CD4-positive, alpha-beta T cell (primary cell): ENCODE measurements at places on chromosomes 3 and 15. TPM values are rescaled to one million over a fixed set of nuclear protein-coding genes. Genes with fewer than 3 reads are reported as not detected.
A peak's percentile ranks its signal among the peaks of the same experiment; 100 is the strongest.

DNA sequence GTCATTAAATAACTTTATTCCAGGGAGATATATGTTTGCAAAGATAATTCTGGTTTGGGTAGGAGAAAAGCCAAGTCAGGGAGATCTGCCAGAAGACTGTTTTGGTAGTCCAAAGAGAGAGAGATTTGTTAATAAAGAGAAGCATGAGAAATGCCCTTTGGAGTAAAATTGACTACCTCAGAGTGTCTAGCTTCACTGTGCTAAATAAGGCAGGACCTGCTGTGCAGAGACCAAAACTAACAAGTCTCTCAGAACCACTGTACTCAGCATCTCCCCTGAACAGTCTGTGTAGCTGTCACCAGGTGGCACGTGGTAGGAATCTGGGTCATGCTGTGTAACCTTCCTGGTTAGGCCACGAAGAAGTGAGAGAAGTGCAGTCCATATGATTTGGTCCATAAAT lies 31.6 kb upstream of the SLC35G2 start:
- H3K27ac ChIP-seq, result no peak overlapping the region
- no peaks in the 10 kb centered on the region for H3K27me3 ChIP-seq

GRCh38 chr15:55343168-55343567 lies 24.1 kb downstream of the PIGB start:
- H3K36me3 ChIP-seq, result peaks cover 56% of the 10 kb centered on the region
- H3K27ac ChIP-seq, result no peak overlapping the region
- no peak overlapping the region for H3K4me3 ChIP-seq
- H3K27me3 ChIP-seq, result no peaks in the 10 kb centered on the region
- no peak for DNase-seq

GRCh38 chr3:151345859-151346258 lies 16.5 kb upstream of the P2RY13 start:
- no peak overlapping the region for H3K27ac ChIP-seq
- no peaks in the 10 kb centered on the region for H3K4me1 ChIP-seq
- DNase-seq, result no peak
- H3K4me3 ChIP-seq, result no peak overlapping the region
- H3K27me3 ChIP-seq, result peaks cover 3% of the 10 kb centered on the region

- DNase-seq, result no peak
- peaks cover 13% of the 10 kb centered on the region for H3K36me3 ChIP-seq
- peak overlapping the region; percentile 92 for H3K27ac ChIP-seq
- peaks cover 39% of the 10 kb centered on the region for H3K4me1 ChIP-seq
- peak overlapping the region; percentile 81 for H3K4me3 ChIP-seq
- H3K27me3 ChIP-seq, result no peaks in the 10 kb centered on the region
Measured at GRCh38 chr15:50685191-50685975, 1.2 kb downstream of the TRPM7 start.

The NCKIPSD gene
- 10.8 TPM for total RNA-seq

GRCh38 chr15:95051861-95052260 lies 820.5 kb downstream of the MCTP2 start:
- H3K4me1 ChIP-seq, result no peaks in the 10 kb centered on the region
- no peaks in the 10 kb centered on the region for H3K27me3 ChIP-seq
- no peak overlapping the region for H3K27ac ChIP-seq

DNA sequence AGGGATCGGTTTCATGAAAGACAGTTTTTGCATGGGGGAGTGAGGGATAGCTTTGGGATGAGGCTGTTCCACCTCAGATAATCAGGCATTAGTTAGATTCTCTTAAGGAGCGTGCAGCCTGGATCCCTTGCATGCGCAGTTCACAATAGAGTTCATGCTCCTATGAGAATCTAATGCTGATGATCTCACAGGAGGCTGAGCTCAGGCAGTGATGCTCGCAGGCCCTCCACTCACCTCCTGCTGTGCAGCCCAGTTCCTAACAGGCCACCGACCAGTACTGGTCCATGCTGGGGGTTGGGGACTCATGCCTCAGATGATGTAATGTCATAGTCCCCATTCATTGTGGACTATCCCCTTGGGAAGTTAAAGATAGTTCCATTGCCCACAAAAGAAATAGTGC lies 255.8 kb downstream of the CACNA2D3 start:
- H3K27ac ChIP-seq, result no peak overlapping the region
- no peak for DNase-seq
- H3K4me1 ChIP-seq, result no peaks in the 10 kb centered on the region

GRCh38 chr3:115095236-115095635 lies 51.9 kb downstream of the ZBTB20 start:
- H3K4me3 ChIP-seq, result no peak overlapping the region
- no peaks in the 10 kb centered on the region for H3K27me3 ChIP-seq
- no peak overlapping the region for H3K27ac ChIP-seq
- no peaks in the 10 kb centered on the region for H3K36me3 ChIP-seq

GRCh38 chr15:60819360-60819759 lies 340.4 kb upstream of the ICE2 start:
- no peaks in the 10 kb centered on the region for H3K27me3 ChIP-seq
- H3K27ac ChIP-seq, result no peak overlapping the region
- H3K4me3 ChIP-seq, result no peak overlapping the region
- H3K36me3 ChIP-seq, result no peaks in the 10 kb centered on the region

DNA sequence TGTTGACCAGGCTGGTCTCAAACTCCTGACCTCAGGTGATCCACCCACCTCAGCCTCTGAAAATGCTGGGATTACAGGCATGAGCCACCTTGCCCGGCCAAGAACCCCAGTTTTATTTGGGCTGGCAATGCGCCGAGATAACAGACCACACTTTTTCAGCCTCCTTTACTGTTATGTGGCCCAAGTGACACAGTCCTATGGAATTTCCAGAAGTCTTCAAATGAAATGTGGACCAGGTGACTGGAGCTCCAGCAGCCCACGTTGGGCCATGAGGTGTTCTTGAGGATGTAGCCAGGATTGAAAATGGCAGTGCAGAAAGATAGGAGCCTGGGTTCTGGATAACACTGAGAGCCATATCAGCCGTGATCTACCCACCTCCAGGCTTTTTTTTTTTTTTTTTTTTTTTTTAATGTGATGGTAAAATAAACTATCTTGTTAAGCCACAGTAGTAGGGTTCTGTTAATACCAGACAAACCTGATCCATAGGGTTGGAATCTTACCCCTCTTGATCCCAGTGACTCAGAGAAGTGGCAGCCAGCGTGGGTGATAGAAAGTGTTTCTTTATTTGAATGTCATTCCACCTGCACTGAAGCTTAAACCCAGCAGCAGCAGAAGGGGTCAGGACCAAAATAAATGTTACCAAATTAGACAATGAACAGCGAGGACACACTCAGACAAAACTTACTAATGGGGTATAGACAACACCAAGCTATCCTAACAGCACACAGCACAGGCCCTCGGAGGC lies 55.6 kb downstream of the LHFPL4 start:
- peaks cover 32% of the 10 kb centered on the region for H3K27me3 ChIP-seq
- DNase-seq, result no peak
- peaks cover 11% of the 10 kb centered on the region for H3K4me1 ChIP-seq
- no peaks in the 10 kb centered on the region for H3K36me3 ChIP-seq
- no peak overlapping the region for H3K4me3 ChIP-seq

GRCh38 chr15:48619446-48619845 lies 26.1 kb downstream of the FBN1 start:
- H3K27me3 ChIP-seq, result no peaks in the 10 kb centered on the region
- no peak for DNase-seq
- H3K4me3 ChIP-seq, result no peak overlapping the region
- no peaks in the 10 kb centered on the region for H3K36me3 ChIP-seq

The PLSCR2 gene
- not detected for total RNA-seq

- H3K27ac ChIP-seq, result no peak overlapping the region
- H3K36me3 ChIP-seq, result no peaks in the 10 kb centered on the region
- no peak overlapping the region for H3K4me3 ChIP-seq
- DNase-seq, result no peak
- H3K4me1 ChIP-seq, result no peaks in the 10 kb centered on the region
- no peaks in the 10 kb centered on the region for H3K27me3 ChIP-seq
Measured at GRCh38 chr3:120798346-120798745, 55.8 kb downstream of the GTF2E1 start.

DNA sequence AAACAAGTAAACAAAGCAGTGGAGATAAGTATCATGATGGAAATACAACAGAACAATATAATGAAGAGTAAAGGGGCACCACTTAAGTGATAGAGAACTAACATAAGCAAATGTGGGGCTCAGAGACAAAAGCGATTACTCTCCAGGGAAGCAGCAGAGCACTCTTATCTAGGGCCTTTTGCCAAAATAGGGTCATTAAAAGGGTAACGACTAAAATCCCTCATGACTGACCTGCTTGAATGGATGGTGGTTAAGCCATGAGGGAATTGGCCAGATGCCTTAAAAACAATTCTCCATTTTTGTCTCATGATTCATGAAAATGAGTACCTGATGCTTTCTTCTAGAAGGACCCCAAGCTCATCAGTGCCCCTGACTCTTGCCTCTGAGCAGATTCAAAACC lies 3.2 kb upstream of the SLC7A14 start:
- H3K4me3 ChIP-seq, result no peak overlapping the region
- peaks cover 3% of the 10 kb centered on the region for H3K4me1 ChIP-seq
- H3K27ac ChIP-seq, result no peak overlapping the region
- DNase-seq, result no peak
- peaks cover 40% of the 10 kb centered on the region for H3K27me3 ChIP-seq

The P4HTM gene
- 47.0 TPM for total RNA-seq

The ADAMTSL3 gene
- total RNA-seq, result not detected

DNA sequence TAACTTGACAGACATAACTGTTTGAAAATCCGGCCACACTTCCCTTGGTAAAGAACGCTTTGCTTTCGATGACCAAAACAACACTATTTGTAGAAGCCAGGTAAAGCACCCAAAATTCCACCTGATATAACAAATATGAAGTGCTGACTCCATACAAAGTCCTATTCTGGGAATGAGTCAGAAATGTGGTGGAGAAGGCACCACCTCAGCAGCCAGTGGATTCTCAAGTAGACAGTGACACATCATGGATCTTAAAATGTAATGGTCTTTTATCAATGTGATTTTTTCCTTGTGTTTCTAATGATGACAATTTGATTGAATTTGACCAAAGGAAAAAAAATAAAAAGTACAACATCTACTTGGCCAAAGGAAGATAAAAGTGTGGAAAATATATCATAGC lies 135.0 kb upstream of the WNT5A start:
- H3K27me3 ChIP-seq, result no peaks in the 10 kb centered on the region
- no peaks in the 10 kb centered on the region for H3K4me1 ChIP-seq
- no peak overlapping the region for H3K4me3 ChIP-seq
- no peak overlapping the region for H3K27ac ChIP-seq
- H3K36me3 ChIP-seq, result no peaks in the 10 kb centered on the region

- no peaks in the 10 kb centered on the region for H3K4me1 ChIP-seq
- peaks cover 2% of the 10 kb centered on the region for H3K27me3 ChIP-seq
- H3K4me3 ChIP-seq, result no peak overlapping the region
- no peak for DNase-seq
- no peaks in the 10 kb centered on the region for H3K36me3 ChIP-seq
Measured at GRCh38 chr15:79673416-79674123, 223.2 kb downstream of the MTHFS start.

DNA sequence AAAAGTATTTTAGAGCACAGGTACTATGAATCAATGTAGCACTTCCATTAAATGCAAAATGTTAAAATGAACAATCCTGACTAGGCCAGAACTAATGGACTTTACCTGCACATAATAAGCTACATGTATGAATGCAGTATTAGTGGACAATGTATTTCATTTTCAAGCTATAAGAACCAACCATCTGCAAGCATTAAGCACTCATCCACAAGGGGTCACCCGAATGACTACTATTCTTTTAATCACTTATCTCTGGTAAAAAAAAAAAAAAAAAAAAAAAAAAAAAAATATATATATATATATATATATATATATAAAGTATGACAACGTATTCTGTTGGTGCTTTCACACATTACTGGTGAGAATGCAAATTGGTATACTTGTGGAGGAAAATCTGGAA lies 7.2 kb downstream of the HERC1 start:
- H3K27me3 ChIP-seq, result no peaks in the 10 kb centered on the region
- H3K27ac ChIP-seq, result no peak overlapping the region
- DNase-seq, result peak; percentile 62
- H3K4me1 ChIP-seq, result peaks cover 21% of the 10 kb centered on the region
- H3K36me3 ChIP-seq, result no peaks in the 10 kb centered on the region
- no peak overlapping the region for H3K4me3 ChIP-seq

- H3K4me1 ChIP-seq, result no peaks in the 10 kb centered on the region
- no peak overlapping the region for H3K27ac ChIP-seq
- no peaks in the 10 kb centered on the region for H3K27me3 ChIP-seq
- H3K36me3 ChIP-seq, result peaks cover 52% of the 10 kb centered on the region
- H3K4me3 ChIP-seq, result no peak overlapping the region
- no peak for DNase-seq
Measured at GRCh38 chr3:27423463-27423862, 54.3 kb upstream of the NEK10 start.
